CD4-positive, alpha-beta T cell treated with Interleukin-17A for 4 hours (primary cell): ENCODE measurements at places on chromosomes 3 and 15.
A peak's percentile ranks its signal among the peaks of the same experiment; 100 is the strongest.

DNA sequence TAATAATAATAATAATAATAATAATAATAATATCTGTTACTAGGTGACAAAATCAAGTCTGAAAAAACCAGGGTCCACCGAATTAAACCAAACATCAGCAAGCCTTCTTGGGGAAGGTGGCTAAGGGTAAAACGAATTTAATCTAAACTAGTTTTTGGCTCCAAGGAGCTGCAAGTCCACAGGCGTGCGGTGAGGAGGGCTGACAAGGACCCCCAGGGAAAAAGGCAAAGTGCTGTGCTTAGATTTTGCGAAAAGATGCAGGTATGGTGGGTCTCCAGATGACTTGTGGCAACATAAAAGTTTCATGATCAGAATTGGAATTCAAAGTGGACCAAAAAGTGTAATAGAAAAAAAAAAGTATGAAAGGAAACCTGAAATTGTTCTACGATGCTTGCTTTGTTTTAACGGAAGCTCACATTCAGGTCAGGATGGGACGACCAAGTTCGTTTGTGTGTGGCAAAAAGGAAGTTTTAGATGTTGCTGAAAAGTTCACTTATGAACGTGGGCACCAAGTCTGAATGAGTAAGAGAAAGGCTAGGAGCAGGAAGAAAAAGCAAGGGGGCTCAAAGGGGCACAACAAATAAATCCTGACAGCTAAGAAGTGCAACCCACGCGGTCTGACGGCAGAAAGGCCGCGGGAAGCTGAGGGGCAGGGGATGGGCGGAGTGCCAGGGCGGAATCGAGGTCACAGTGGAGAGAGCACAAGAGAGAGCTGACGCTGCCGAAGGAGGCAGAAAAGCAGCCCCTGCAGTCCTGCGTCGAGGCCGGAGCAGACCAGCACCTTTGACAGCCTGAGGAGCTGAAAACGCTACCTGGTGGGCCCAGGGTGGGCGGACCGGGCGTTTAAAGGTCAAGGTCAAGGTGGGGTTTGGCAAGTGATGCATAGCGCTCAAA, 1.1 kb downstream of the WDR82 start:
- DNase-seq: peak; percentile 76

DNA sequence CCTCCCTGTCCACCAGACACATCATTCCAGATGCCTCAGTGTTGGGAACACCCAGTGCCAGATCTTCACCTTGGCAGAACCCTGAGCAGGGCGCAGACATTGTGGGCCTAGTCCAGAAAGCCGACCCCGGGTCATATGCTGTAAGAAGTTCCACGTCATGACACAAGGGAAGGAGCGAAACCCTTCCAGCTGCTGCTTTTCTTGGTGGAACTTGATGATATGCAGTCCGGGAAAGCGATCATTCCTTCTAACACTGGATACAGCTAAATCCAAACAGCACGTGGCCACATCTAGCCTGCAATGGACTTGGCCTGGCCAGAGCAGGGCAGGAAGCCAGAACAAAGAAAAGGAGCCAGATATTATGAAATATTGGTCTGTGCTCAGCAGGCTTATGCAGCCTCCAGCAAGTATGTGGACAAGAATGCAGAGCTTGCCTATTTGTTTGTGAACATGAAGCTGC, 22.0 kb downstream of the GASK1A start:
- no peak for DNase-seq

DNA sequence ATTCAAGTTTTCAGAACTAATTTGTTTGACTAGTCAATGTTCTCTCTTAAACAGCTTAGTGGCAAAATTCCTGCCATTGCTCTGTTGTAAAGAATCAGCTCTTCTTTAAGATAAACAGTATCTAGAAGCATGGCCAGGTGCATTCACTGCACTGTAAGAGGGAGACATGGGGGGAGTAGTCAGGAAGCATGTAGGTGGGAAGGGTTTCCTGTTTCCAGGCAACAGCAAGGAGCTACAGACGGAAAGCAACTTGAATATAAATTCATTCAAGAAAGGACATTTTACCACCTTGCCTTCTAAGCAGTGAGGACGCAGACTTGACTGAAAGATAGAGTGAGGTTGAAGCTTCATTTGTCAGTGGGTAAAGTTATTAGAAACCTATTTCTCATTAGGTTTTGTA, 55.3 kb downstream of the BBX start:
- no peak for DNase-seq

- no peak for DNase-seq
Measured at GRCh38 chr3:162295323-162295983, 798.8 kb downstream of the OTOL1 start.

GRCh38 chr3:48847053-48847503, 596 bp downstream of the PRKAR2A start:
- DNase-seq: peak; percentile 67

GRCh38 chr3:159803459-159803858, 185.2 kb upstream of the IL12A start:
- no peak for DNase-seq

- no peak for DNase-seq
Measured at GRCh38 chr3:79906106-79906505, 138.3 kb upstream of the ROBO1 start.

GRCh38 chr3:39762537-39763070, 46.8 kb upstream of the MYRIP start:
- no peak for DNase-seq

DNA sequence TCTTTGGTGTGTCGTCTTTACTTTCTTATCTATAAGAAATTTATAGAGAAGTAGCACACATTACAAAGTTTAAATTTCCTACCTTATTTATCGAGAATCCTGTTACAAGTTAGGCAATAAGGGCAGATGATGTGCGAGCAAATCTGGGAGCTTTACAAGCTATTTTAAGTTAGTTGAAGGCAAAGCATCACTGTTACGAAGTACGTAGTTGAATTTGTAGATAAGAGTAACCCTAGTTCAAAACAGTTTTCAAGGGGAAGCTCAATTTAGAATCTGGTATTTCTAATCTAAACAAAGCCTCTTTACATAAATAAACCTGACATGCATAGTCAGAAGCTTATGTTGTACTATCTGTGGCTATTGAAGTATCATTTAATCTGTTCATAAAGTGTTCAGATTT, 8.4 kb downstream of the KBTBD8 start:
- DNase-seq: no peak

DNA sequence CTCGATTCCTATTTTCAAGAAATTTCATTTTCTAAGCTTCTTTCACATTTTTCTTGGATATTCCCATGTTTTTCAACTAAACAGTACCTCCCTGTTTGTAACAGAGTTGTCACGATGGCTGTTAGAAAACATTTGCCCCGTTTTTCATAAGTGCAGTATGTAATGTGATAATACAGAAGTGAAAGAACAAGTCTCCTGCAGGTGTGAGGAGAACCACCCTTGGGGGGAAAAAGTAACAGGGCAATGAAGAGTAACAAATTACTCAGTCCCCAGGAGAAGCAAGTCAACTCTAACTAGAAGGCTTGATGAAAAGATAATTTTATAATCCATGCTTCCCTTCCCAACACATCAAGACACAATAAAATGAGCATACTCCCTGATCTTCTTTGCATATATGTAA, 493.3 kb downstream of the FOXP1 start:
- DNase-seq: no peak

DNA sequence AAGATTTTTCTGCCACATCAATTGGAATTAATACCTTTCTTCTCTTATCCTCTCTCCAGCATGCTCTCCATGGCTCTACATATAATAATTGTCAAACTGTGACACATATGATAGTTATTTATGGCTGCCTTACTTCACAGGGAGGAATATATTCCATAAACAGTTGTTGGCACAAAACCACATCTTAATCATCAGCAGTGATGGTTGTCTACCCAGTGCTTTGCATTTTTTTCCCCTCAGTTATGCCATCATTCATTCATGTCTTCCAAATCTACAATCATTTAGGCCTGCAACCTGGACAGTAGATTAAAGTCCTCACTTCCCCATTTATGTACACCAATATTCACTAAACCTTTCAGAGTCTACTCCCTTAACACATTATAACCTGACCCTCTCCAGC, 107.7 kb downstream of the THRB start:
- DNase-seq: no peak

GRCh38 chr3:97432914-97433313, 331.6 kb upstream of the ARL6 start:
- no peak for DNase-seq

DNA sequence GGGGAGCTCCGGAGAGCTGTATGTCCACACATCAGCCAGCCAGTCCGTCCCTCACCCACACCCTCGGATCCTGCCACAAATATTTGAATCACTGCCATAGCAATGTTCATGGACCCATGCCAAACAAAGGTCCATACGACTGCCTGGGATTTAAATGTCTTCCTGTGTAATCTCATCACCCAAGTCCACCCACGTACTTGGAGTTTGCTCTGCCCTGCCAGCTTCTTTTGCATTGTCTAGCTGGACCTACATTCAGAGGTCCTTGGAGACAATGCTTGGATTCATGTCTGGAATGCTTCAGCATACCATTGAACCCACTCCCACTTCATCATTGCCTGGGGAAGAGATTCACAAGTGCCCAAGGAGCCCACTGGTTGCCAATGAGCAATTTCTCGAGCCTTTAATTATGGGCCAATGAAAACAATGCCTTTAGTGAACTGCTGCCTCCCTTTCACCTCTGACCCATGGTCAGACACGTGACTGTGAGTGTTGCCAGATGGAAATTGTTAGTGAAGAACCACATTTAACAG, 90.4 kb upstream of the PHLDB2 start:
- DNase-seq: no peak

- DNase-seq: no peak
Measured at GRCh38 chr3:182104881-182105280, 393.2 kb downstream of the SOX2 start.

GRCh38 chr3:64379221-64379620, 154.0 kb upstream of the PRICKLE2 start:
- no peak for DNase-seq

- DNase-seq: no peak
Measured at GRCh38 chr15:71350622-71351378, 235.5 kb downstream of the THSD4 start.

DNA sequence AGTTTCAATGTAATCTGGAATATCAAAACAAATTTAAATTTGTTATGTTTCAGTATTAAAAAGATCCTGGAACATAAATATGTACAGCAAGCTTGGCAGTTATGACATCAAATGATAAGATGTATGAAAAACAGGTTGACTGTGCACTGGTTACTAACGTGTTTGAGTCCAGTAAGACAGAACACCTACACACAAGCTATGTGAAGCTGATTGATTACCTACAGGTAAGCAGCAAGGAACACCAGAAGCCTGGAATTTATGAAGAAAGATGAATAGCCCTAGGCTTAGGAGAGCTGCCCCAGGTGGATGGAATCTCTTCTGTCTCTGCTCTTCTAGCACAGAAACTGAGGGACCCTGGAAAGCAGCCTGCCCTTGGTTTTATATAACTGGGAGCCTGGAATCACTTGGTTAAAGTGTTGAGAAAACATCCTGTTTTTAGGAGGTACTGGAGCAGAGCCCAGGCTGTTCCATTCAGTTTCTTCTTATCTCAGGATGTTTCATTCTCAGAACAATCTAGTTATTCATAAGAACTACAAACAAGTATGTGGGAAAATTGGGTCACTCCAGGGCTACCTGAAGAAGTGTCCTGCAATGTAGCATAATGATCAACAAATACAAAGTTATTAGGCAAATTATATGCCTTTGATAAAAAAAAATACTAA, 36.3 kb downstream of the SLITRK3 start:
- no peak for DNase-seq

DNA sequence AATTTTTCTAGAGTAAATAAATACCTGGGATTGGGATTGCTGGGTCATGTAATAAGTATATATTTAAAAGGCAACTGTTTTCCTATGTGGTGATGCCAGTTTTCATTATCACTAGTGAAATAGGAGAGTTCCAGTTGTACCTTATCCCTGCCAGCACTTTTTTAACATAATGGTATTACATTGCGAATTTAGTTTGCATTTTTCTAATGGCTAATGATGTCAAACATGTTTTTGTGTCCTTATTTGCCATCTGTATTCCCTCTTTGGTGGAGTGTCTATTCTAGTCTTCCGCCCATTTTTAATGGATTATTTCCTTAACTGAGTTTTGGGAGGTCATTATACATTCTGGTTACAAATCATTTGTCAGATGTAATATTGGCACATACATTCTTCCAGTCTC, 88.3 kb downstream of the GHSR start:
- DNase-seq: no peak

GRCh38 chr3:190044142-190044541, 76.6 kb downstream of the P3H2 start:
- no peak for DNase-seq

DNA sequence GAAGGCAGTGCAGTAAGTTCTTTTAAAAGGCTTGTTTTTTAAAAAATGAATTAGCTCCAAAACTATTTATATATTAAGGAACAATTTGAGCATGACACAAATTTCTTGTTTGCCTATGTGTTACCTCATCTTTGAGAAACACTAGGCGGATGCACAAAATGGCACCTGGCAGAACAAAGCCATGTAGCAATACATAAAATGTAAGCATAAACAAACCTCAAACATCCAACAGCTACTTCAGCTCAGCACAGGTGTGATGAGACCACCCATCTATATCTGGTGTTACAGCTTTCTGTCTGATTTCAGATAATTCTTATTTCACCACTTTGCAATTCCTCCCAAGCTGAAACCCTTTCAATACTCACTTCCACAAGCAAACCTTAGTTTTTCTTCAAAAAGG, 221.2 kb upstream of the CNTN6 start:
- DNase-seq: no peak
